ENCODE measurements at places on chromosomes 7 and 10.

DNA sequence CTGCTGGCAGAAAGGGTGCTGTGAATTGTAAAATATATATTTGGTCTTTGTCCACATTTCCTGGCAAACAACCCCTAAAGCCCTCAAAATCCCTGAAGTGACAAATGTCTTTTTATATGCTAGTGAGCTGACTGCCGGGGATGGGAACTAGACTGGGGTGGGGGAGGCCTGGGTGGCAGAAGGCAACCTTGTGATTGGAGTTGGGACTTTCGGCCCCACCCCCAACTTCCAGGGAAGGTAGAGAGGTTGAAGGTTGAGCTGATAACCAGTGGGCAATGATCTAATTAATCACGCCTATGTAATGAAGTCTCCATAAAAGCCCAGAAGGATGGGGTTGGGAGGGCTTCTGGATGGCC lies 2.7 kb downstream of the EPHA1 start:
- DNase-seq = no peak

DNA sequence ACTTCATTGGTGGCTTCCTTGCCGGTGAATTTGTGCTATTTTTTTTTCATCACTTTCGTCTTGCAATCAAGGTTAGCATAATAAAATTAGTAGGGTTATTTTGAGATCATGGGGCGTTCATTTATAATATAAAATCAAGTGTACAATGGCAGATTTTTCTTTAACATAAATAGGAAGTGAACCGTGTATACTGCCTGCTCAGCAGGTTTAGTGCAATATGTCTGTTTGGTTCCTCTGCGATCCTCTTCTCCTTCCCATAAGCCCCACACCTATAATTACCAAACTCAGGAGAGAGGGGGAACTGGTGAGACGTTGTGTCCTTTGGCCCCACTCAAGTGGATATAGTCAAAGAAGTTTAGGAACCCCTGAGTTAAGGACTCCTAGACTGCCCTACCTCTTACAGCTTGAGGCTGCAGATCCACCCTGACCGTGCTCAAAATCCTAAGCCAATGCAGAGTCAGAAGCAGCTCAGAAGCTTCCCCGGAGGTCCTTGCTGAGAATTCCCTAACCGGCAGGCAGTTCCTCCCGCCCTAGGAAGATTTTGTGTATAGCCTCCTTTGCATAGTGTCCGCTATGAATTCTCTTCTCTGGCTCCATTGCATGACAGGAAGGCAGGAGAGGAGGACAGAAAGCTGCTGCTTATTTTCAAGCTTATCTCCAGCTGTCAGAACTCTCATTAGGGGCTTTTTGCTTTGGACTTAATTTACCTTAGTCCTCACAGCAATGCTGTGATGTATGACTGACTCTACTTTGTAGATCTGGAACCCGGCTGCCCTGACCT lies 41.5 kb downstream of the PYROXD2 start:
- DNase-seq = no peak

- no peak for DNase-seq
Observed at GRCh38 chr7:102146122-102146521, 140.5 kb upstream of the SH2B2 start.

GRCh38 chr10:101768791-101769170 lies 7.1 kb downstream of the FGF8 start:
- no peak for DNase-seq

DNA sequence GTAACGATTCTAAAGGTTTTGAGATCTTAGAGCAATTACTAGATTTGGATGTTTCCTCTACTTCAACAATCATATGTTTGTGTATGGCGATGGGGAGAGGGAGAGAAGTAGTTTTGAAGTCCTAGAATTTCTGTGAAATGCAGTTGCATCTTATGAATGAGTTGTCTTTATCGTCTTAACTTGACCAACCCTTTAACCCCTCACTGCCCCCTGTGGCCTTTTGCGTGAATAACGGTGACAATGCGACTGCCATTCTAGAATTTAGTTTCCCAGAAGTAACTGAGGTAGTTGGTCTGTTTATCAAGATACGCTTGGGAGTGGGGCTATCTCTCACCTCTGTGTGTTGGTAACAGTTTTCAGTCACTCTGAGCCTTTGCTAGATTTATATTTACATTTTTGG lies 204.6 kb downstream of the HDAC9 start:
- peak; percentile 23 for DNase-seq
